ENCODE measurements at places on chromosomes 11 and 22.

DNA sequence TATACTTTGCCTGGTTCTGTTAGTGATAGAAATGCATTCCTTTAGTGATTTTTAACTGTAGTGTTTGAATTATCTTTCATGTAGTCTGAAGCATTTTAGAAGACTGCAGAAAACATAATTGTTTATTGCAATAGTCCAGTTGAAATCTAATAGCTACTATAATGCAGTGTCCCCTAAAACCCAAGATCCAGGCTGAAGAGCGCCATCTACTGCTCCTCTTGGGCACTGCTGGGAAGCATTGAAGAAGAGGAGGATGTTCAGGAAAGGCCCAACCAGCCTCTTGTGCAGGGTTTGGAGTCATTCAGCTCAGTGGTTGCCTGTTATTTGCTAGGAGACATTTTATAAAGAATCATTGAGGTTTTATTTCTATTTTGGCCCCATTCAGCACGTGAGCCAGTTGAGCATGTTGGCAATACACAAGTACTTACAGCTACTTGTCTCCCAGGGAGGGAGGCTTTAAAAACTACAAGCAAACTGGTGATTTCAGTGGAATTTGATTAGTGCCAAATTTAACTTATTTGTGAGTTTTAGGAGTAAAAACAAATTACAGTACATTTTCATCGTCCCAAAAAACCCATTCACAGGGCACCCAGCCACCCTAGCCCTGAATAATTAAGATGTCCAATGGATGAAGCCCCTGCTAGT lies 74.9 kb upstream of the HORMAD2 start:
- DNase-seq: peak; percentile 33

GRCh38 chr11:18384157-18384641 lies 10.2 kb upstream of the LDHA start:
- no peak for DNase-seq

DNA sequence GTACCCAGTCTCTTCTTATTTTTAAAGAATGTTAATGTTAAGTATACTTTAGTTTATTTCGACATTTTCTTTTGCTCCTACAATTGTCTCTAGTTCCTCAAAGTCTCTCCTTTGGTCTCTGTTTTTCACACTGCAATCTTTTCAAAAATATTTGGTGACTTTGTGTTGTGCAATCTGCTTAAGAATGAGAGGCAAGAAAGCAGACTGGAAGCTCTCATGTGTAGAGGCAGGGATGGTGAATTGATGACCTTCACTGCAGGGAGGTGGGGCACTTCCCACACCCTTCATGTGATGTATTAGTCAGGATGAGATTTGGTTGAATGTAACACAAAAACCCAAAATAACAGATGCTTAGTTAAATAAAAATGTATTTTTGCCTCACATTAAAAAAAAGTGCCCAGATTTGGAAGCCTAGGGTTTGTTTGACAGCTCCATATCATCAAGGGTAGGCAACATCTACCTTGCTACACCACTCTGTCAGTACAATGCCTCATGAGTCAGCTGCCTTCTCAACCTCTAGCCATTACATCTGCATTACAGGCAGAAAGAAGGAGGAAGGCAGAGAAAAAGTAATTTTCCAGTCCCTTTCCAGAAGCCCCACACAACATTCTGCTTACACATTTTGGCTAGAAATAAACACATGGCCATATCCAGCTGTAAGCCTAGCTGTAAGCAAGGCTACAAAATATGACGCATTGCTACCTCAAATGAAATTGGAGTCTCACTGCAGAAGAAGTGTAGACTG lies 3.8 kb upstream of the MMP27 start:
- no peak for DNase-seq

GRCh38 chr11:100232006-100232405 lies 455.1 kb upstream of the ARHGAP42 start:
- DNase-seq: no peak

DNA sequence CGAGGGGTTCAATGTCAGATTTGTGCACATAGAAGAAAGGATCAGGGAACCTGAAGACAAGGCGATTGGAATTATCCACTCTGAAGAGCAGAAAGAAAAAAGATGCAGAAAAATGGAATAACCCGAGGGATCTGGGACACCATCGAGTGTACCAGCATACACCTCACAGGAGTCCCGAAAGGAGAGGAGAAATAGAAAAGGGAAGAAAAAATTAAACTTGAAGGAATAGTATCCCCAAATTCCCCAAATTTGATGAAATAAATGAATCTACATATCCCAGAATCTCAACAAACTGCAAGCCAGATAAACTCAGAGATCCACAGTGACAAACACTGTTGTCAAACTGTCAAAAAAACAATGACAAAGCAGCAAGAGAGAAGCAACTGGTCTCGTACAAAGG lies 21.4 kb downstream of the IL17REL start:
- DNase-seq: no peak

- no peak for DNase-seq
Observed at GRCh38 chr11:14645015-14645912, 1.7 kb downstream of the PDE3B start.

DNA sequence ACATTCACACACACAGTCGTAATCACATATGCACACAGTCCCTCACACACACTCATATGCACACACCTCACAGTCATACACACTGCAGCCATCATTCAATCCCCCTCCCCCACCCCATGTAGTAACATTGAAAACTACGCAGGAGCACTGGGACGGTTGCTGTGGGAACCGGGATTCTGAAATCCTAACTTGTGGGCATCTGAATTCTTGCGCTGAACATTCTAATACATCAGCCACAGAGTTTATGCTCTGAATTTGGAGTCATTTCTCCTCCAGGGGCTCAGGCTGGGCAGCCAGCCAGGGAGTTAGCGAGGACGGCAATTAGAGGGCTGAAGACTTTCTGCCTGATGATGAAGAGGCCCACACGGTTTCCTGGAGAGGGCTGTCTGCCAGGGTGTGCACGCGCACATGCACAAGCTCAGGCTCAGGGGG lies 32.7 kb downstream of the CD6 start:
- no peak for DNase-seq

- DNase-seq: no peak
Observed at GRCh38 chr22:20094197-20094807, 14.3 kb downstream of the DGCR8 start.

- DNase-seq: no peak
Observed at GRCh38 chr11:131581046-131581445, 210.6 kb downstream of the NTM start.

DNA sequence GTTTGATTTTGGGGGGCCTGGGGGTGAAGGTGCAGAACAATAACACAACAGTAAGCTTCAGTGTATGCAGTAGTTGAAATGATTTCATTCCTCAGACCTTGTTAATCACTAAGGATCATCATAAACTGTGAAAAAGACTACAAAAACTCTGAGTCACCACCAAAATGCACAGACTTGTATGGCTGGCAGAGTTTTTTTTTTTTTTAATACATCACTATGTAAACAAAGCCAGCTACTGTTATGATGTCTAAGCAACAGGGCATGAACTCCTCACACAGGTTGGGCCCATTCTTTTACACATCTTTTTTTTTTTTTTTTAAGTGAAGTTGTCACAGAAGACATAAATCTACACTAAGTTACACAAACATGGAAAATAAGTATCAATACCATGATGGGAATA lies 311.9 kb downstream of the GUCY1A2 start:
- no peak for DNase-seq

Measured in activated CD4-positive, CD25-positive, alpha-beta regulatory T cell treated with anti-CD3 and anti-CD28 coated beads, Interleukin-2, amount 50 U/mL, for 16 hours (primary cell).